Choroid plexus epithelial cell (primary cell): ENCODE measurements at places on chromosomes 16 and 17.

DNA sequence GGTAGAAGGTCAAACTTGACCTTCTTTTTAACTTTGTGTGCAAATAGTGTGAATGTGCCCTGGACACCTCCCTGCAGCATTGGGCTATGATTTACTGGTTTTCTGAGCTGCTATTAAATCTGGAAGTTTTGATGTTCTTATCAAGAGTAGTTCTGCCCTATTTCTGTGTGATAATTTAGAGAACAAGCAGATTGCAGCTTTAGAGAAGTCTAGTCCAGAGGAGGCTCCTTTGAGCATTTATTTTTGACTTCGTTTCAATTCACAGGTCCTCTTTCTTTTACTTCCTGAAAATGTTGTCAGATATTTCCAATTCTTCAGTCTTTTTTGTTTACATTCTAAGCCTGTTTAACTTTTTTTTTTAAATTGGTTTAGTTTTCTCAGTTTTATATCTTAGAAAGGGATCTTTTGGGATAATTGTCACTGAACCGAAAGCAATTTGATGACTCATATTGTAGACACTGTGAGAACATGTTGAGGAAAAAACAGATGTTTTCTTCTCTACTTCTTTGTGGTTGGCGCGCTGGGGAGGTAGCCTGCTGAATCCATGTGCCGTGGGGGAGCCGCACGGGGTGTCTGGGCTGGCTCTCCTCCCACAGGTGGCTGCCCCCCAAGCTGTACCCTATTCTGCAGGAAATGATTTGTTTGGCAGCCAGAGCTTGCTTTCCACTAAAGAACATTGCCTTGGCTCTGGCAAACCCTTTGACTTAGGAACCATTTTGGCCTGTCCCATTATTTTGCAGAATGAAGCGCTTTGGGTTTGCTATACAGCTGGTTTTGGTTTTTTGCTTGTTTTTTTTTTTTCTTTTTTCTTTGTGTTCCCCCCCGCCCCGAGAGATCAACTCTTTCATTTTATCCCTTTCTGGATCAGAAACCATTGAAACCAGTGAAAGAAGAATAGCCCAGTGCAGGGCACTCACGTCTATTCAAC, 53.4 kb downstream of the MFSD11 start:
- DNase-seq = peak; percentile 70

GRCh38 chr17:31321481-31321880, at the start of gene EVI2A:
Gene EVI2A, minus strand, starts transcription at chr17:31321622. Its CDS starts 2,609 bp downstream, at chr17:31319013.
- DNase-seq = peak; percentile 90

DNA sequence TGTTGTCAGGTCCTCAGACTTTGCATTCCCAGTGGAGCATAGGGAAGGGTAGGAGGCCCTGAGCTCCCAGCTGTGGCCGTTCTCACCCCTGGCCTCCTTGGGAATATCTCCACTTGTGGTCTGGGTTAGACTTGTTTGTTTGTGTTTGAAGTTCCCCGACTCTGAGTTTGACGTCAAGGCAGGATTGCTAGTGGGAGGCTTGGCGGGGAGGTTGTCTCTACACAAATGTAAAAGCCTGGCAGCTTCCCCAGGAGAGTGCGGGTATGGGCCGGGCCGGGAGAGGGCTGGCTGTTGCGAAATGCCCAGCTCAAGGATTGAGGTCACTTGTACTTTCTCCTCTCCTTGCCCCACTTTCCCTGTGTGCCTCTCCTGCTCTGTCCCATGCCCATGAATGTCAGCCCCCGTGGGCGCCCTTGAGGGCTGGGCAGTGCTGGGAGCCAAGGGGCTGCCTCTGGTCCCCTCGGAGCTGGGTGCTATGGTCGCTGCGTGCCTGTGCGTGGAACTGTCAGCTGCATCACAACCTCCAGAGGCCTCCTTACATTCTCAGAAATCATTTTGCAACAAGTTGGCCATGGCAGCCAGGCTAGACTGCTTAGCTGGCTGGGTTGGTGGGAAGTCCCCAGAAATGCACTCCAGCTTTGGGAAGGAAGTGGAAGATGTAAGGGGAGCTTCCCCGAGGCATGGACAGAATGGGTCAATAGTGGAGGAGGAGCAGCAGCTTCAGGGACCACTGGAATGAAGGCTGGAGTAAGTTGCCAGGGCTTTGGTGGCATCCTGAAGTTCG, 84.3 kb downstream of the KSR1 start:
- DNase-seq = peak; percentile 100

DNA sequence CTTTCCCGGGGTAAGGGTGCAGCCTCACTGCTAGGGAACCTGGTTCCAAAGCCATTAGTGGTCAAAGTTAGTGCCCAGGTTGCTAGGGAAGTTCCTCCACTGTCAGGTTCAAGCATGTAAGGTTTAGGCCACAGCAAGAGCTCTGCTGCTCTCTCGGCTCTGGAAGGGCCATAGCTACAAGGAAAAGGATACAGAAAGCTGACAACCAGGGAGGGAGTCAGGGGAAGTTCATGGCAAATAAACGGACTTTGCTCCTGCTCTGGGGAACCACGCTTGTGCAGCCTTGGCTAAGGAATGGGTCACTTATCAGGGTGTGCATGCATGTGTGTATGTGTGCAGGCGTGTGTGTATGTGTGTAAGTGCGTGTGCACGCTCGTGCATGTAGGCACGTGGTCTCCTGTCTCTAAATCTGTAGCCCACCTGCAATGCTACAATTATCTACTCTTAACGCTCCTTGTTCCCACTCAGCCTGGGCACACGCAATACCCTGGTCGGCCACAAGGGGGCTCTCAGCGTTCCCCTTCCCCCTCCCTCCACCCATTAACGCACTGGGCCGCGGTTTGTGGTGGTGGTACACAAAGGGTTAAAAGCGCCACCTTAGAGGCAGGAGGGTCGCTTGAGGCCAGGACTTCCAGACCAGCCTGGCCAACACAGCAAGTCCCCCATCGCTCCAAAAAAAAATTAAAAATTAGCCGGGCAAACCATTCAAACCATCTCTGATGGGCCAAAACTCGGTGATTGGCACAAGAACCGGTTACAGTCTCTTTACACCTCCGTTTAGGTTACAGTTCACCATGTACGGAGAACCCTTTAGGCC, 48.4 kb upstream of the KDM8 start:
- peak; percentile 52 for DNase-seq

GRCh38 chr16:53922807-53923571, 219.0 kb downstream of the FTO start:
- no peak for DNase-seq

DNA sequence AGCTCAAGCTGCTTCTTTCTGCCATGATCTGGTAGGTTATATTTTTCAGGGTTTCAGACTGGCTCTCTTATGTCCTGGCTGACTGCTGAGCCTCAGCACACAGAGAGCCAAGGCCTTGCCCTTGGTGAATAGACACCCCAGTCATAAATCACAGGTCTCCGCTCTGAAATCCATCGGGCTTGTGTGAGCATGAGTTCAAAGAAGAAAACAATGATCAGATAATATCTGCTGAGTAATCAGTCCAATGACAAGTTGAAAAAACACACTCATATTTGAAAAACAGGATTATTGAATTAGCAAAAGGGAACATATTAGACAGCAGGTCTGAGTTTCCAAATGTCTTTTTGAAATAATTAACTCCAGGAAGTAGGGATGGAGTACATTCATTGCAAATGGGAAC, 51.1 kb upstream of the NDRG4 start:
- DNase-seq = no peak

DNA sequence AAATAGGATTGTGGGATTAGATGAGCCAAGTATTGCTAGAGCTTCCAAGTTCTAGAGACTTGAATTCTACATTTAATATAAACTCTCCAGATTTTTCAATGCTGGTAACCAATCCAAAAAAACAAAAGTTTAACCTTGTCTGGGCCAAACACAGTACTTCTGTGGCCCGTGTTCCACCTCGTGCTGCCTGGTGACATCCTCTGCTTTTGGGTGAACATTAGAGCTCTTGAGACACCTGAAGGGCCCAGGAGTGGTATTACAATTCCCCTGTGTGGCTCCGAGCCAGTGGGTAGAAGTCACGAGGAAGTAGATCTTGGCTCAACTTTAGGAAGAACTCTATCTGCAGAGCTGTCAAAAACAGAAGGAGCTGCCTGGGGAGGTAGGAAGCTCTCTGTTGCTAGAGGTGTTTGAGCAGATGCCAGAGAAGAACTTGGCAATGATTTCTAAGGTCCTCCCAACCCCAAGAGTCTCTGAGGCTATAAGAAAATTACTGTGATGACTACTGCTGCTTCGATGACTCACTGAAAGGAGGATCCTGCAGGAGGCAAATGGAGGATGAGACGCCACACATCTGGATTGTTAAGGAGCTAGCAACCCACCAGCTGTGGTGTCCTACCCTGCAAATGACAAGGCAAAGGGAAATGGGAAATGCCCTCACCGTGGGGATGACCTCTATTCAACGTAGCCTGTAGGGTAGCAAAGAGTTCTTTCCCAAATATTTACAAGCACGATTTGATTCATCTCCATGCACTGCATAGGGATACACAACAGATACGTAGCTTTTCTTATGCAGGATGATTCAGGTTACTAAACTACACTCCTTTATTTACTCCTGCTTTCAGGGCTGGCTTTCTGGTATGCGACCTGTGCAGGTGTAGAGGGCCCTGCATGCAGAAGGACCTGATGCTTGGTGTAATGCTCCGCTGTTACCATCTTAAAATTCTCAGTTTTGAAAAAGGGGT, 45.8 kb upstream of the GAS7 start:
- peak; percentile 24 for DNase-seq

DNA sequence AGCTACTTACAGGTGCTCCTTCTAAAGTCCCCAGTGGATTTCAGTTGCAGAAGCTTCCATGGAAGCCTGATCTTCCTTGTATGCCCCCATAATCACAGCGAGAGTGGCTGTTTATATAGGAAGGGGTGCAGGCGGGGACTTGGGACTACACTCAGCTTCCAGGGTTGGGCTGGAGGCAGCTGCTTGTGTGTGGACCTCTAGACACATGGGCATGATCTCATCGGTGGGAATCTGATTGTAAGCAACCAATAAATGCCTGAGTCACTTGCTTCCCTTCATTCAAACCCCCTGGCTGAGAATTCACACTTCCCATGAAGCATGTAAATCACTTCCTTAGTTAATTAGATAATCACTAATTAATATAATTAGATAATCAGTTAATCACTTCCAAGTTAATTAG, 1.0 kb upstream of the KRT20 start:
- DNase-seq = no peak

DNA sequence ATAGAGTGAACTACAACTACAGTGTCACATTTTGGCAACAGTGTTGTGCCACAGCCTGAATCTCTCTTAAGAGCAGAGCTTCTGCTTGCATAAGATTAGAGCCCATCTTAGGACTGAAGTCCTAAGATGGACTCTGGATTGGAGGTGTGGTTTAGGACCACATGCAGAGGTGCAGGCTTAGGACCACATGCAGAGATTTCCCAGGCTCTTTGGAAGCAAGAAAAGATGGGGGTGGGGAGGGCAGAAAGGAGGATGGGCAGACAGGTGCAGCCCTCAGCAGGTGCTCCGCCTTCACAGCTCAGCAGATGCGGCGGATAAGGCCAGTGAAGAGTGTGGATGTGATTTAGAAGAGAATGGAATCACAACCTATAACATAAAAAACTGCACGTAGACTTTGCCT, 128.7 kb downstream of the TANGO6 start:
- no peak for DNase-seq

GRCh38 chr17:59785091-59785799, 77.8 kb downstream of the VMP1 start:
- peak; percentile 48 for DNase-seq

DNA sequence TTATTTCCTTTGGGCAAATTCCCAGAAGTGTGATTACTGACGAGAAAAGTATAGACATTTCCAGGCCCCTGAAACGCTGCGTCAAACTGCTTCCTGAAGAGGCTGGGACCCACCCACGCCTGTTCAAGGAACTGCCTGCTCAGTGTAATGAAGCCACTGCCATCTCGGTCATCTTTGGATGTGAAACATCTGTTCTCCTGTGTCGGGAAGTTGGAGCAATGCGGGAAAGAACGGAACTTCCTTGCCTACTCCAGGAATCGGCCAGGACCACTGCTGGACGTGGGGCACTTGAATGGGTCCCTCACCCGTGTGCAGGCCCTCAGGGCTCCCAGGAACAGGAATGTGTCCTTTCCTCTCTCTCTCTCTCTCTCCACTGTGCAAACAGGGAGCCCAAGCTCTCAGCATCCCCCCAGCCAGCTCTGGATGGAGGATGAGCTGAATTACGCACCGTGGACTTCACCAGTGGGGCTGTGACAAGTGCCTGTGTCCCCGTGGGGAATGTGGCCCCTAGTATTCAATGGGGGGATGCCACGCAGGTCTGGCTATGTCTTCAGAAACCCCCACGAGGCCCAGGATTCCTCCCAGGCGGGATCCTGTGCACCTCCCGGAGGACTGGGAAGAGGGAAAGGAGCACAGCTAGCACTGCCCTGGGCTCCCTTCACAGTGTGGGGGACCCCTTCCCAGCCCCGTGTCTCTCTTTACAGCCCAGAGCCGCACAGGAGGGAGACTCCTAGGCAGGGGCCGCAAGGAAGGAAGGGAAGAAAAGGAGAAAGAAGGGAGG, 18.3 kb upstream of the LITAF start:
- DNase-seq = peak; percentile 62

- DNase-seq = no peak
Observed at GRCh38 chr17:56172517-56172982, 19.3 kb downstream of the ANKFN1 start.

DNA sequence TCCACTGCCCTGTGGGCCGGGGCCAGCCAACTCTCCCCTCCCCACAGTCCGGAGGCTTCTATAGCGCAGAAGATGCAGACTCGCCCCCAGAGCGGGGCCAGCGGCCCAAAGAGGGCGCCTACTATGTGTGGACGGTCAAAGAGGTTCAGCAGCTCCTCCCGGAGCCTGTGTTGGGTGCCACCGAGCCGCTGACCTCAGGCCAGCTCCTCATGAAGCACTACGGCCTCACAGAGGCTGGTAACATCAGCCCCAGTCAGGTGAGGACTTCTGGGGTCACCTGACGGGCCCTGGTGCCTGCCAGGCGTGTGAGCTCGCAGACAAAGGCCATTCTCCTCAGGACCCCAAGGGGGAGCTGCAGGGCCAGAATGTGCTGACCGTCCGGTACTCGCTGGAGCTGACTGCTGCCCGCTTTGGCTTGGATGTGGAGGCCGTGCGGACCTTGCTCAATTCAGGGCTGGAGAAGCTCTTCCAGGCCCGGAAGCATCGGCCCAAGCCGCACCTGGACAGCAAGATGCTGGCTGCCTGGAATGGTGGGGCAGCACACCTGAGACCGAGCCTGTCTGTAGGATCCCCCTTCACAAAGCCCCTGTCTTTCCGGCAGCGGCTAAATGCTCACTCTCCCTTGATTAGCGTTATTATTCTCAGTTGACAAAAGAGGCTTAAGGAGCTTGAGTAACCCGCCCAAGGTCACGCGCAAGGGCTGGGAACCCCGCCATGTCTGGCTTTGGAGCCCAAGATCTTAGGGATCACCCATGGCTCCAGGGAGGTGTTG, 3.9 kb downstream of the SPATA20 start:
- DNase-seq = peak; percentile 95

DNA sequence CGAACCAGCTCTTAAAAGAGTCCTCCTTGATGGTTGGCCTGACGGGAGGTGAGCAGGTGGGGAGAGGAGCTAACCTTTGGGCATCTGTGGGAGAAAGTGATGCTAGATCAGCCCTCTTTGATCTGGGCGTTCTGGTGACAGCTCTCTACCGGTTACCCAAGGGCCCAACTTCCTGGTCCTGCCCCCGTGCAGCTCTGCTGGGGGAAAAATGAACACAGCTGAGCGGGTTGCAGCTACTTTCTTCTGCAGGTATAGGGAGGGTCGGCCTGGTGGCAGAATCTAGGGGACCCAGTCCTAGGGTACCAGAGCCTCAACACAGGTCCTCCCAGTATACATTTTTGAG, 2.9 kb downstream of the SHISA9 start:
- DNase-seq = no peak

- DNase-seq = peak; percentile 91
Observed at GRCh38 chr17:78250891-78251772, 19.7 kb downstream of the TMEM235 start.

GRCh38 chr17:44277976-44278375, 10.0 kb upstream of the SLC4A1 start:
- peak; percentile 26 for DNase-seq

- no peak for DNase-seq
Observed at GRCh38 chr16:57614944-57615343, 13.5 kb upstream of the ADGRG1 start.
